SHP77 treated with DMSO at 0.1 percent for 48 hours (cell line): ENCODE measurements at places on chromosomes 12 and 14.
A peak's percentile ranks its signal among the peaks of the same experiment; 100 is the strongest.

DNA sequence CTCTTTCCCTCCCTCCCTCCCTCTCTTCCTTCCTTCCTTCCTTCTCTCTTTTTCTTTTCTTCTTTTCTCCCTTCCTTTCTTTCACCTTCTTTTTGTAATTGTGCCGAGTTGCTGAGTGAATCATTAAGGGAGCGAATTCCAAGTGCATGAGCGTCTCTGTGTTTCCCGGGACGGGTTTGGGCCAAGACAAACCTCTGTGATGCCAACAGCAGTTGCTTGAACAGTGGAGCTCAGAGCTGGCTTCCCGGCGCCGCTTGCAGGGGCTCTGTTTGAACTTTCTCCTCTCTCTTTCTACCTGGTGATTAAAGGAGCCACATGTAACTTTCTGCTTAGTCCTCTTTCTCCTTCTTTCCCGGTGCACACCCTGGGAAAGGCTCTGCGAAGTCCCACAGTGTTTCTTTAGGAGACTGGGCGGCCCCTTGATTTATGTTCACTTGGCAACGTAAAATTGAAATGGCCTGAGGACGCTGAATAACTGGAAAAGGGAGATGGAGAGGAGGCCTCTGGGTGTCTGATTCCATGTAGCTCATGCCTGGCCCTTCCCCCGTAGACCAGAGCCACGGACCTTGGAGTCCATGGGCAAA lies 33.7 kb upstream of the MAP1LC3B2 start:
- DNase-seq = no peak

- DNase-seq = no peak
These were observed 35.9 kb downstream of the PHLDA1 start for GRCh38 chr12:75995691-75996090.

GRCh38 chr14:88189417-88190191 lies 133.5 kb downstream of the KCNK10 start:
- peak; percentile 86 for DNase-seq

DNA sequence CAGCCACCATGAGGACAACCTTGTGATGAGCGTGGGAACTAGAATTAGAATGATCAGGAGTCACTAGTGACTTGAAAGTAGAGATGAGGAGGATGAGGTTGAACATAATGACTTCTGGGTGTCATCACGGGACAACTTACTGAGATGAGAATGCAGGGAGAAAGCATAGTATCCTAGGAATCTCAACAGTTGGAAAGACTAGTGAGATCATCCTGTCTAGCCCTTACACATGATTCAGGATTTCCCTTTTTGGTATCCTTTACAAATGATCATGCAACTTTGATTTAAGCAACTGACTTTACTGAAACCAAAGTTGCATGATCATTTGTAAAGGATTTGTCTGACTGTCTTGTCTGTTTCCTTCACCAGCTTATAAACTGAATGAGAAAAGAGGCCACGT lies 51.8 kb upstream of the HIF1A start:
- no peak for DNase-seq

- DNase-seq = no peak
These were observed 81.1 kb downstream of the ESRRB start for GRCh38 chr14:76456891-76457586.

GRCh38 chr12:27807063-27807703 lies 27.1 kb upstream of the MANSC4 start:
- DNase-seq = no peak

DNA sequence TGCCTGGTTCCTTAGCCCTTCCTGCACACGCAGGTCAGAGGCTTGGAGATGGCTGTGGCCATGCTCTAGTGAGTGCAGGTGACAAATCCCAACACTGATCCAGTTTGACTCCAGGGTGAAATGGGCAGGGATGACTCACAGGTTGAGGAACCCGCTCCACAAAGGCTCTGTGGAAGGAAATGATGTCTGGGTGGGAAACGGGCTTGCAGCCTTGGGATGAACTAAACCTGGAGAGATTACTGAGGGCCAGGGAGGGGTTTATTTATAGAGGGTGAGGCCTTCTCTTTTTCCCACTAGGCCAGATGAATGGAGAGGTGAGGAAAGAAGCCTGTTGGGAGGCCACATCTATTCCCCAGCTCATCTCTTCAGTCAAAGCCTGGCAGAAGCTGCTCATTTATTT lies 29.3 kb upstream of the EMP1 start:
- DNase-seq = no peak

GRCh38 chr12:19214020-19214419 lies 84.5 kb downstream of the PLEKHA5 start:
- no peak for DNase-seq

DNA sequence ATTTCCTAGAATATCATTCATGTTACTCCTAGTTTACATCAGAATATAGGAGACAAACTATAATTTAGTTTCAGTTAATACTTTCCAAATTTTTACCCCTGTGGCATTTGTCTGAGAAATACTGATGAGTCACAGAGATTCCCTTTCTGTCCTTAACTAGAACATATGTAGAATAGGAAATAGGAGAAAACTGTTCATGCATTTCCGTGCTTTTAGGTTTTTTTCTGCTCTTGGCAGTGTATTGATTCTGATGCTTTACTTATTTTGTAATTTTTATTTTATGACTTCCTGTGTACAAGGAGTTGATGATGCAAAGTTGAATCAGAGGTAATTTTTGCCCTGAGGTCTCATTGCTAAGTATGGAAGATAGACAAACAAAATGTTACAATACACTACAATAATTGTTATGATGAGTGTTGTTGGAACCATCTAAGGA lies 23.0 kb downstream of the MNAT1 start:
- no peak for DNase-seq

GRCh38 chr14:104979758-104980610 lies 1.8 kb upstream of the AHNAK2 start:
- DNase-seq = peak; percentile 11

DNA sequence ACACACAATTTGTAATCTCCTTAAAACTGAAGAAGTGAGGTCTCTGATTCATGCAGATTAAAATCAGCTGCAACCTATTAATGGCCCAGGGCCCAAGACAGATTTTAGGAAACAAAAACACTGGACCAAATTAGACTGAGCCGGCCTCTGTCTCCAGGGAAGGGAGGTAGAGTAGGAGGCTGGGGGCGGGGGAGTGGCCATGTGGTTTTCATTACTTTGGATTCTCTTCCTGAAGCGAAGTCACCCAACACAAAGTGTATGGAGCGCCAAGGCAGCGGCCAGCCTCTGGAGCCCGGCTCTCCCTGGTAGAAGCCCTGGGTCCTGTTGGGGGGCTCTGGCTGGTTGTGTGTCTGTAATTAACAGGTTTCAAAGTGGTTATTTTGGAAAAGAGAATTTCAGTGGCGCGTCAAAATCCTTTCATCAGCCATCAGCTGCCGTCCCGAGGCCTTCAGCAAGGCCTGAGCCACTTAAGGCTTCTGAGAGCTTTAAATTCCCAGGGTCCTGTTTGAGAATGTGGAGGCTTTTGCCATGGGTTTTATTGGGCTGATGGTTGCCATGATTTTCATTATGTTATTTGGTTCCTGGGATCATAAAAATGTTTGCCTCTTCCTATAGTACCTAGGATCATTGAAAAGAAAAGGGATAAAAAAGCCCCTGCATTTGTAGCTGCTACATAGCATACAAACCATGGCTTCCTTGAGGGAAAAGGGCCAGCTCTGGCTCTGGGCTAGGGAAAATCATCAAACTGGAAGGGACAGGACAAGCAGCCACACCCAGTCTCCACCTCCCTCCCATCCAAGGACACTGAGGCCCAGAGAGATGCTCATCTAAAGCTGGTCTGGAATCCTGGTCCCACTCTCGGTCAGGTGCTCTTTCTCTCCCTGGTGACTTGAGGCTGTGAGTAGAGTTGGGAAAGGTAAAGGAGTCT lies 282.4 kb downstream of the ZFP36L1 start:
- no peak for DNase-seq

DNA sequence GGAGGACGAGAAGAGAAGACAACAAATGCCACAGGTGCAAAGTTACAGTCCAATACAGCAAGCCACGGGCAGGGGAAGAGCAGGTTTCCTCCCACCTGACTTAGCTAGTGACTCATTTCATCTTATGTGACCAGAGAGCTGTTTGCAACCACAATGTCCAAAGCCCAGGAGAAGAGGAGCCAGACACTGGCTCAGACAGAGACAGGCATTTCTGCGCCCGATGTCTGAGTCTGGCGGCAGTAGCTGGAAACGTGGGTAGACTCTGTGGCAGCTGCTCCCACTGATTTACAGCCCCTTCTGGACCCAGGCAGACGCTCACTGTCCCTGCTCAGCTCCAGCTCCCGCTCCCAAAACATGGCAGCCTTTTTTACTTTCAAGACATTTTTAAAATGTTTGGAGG lies 60.0 kb downstream of the CHGA start:
- DNase-seq = no peak
